ENCODE measurements at places on chromosomes 13 and 19.

- DNase-seq = no peak
These were observed 105.4 kb downstream of the URI1 start for GRCh38 chr19:30047432-30047831.

DNA sequence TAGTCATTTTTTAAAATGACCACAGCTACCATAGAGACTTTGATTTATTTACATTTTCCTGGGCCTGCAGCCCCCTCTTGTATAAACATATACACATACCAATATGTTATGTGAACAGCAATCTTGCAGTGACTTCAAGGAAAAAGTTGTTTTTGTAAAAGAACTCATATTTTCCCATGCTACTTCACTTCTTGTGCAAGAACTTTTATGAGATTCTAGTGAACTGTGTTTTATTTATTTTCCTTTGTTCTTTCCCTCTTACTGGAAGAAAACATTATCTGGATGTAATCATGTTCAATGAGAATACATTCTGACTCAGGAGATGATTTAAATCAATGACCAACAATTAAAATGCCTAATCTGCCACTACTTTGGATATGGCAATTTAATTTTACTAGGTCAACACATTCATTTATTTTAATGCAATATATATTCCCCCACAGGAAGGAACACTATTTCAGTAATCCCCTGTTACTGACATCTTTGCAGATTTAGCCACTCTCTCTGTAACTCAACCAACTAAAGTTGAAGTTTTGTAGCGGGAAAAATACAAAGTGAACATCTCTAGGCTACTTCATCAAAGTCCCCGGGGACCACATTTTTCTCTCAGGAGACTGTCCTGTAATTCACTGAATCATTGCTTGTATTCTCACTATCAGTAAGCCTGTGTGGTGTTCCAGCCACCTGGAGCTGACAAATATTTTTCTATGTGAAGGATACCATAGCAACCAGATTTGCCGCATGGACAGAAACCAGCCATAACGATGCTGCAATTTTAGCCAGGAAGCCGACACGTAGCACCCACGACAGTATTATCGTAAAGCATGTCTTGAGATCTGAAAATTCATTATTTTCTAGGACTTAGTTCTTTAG, 90.5 kb downstream of the STARD13 start:
- peak; percentile 93 for DNase-seq

DNA sequence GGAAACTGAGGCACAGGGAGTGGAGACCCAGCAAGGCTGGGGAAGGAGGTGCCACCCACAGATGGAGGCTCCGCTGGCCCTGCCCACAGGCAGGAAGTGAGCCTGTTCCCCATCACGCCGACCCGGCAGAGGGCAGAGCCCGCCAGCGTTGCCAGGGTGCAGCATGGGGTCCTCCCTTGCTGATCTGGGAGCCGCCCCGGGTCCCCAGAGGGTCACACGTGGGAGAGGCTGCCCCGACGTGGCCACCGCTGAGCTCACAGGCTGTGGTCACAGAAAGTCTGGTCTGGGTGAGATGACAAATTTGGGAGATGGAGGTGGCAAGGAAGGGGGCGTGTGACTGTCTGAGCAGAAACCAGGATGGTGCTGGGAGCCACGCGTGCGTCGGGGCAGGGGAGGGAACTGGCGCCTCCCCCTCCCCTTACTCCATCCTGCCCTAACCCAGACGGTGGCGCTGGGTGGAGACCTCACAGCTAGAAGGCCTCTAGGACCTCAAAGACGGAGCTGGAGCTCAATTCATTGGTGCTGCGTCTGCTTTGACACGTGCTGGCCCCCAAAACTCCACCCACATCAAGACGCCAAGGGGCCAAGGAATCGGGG, 7.7 kb downstream of the MEX3D start:
- DNase-seq = no peak

- no peak for DNase-seq
These were observed 27.5 kb upstream of the KATNAL1 start for GRCh38 chr13:30334663-30335386.

DNA sequence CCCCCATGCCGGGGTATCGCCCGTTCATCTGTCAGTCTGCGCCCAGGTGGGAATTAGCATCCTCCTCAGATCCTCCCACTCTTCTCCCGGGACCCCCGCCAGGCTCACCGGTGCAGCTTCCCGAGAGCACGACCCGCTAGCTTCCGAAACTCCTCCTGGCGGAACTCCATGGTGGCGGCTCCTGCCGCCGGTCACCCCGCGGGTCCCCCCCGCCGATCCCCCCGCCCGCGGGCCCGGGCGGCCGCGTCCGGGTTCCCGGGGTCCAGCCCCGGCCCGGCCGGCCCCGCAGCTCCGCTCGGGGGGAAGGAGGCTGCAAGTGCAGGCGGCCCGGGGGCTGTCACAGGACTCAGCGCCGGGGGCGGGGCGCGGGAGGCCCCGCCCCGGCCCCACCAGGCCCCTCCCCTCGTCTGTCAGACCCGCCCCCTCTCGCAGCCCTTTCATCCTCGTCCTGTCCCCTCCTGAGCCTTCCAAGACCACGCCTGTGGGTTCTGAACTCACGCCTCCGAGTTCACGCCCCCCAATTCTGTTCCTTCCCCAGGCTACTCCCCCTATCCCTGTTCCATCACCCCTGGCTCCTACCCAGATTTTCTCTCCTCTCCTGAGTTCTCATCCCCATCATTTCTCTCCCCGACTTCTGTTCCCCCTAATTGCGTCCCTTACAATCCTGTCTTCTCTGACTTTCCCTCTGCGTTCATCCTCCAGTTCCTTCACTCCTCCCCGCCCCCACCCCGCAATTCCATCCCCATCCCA, at the start of gene SLC17A7:
Gene SLC17A7, minus strand, starts transcription at position 318 of the 750 bp plus-strand sequence. Its CDS starts 148 bp downstream, at position 170.
- DNase-seq = no peak

DNA sequence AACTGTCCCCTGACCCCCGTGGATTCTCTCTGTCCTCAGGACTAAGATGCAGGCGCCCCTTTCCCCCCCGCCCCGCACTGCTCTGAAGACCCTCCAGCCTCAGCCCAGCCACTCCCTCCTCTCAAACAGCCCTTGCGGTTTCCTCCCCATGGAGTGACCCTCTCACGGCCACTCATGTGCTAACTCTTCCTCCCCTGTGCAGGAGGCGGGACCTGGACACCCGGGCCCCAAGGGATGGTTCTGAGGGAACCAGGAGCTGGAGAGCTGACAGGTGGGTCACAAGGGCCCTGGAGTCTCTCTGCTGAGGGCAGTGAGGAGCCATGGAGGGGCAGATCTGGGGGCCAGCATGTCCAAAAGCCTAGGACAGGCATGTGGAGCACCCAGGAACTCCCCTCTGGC, 1.9 kb downstream of the ISOC2 start:
- DNase-seq = no peak

DNA sequence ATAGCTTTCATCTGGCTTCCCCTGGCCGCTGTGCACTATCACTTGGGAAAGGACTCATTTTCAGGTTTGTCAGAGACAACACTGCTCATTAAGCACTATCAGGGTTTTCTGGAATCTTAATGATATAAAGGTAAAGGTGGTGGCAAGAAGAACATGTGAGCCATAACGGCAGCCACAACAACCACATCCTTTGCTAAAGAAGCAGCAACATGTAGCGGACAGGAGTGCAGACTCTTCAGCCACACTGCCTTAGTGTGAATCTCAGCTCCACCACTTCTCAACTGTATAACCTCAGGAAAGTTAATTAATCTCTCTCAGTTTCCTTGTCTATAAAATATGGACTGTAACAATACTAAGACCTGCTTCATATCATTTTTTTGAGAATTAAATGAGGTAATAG, 24.1 kb upstream of the MIR17HG start:
- DNase-seq = no peak

- no peak for DNase-seq
These were observed 14.8 kb upstream of the GPI start for GRCh38 chr19:34350161-34350561.
